ENCODE measurements at places on chromosomes 1 and 21.
A peak's percentile ranks its signal among the peaks of the same experiment; 100 is the strongest.

- no peak for DNase-seq
These were observed at the start of gene TNFSF4 for GRCh38 chr1:173206816-173207568. Gene TNFSF4, minus strand, starts transcription at chr1:173207331. Its CDS starts 155 bp downstream, at chr1:173207176.

GRCh38 chr21:41778930-41779600 is 12.2 kb upstream of the RIPK4 start:
- DNase-seq: no peak

- DNase-seq: peak; percentile 92
These were observed 54.9 kb upstream of the DNAJC6 start for GRCh38 chr1:65254320-65255034.

DNA sequence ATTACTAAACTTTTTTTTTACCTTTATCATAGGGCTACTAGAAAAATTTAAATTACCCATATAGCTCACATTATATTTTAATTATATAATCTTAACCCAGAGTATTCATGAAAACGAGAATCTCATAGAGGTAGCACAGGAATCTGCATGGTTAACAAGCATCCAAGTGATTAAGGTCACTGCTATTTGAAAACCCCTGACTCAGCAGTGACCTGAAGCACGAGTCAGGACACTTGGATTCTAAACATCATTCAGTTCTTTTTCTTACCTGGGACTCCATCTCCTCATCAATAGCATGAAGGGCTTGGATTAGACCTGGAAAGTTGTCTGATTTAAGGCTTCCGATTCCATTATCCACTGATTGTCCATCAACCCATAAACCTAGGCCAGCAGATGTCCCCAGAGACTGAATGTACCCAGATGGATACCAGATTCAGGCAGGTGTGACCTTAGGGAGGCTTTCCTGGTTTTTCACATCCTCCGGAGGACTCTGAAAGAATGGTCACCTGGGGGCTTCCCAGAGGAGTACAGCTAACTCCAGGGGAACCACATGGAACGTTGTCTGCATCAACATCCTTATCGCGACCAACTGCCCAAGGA is 174.3 kb downstream of the SETD4 start:
- no peak for DNase-seq

- no peak for DNase-seq
These were observed 11.2 kb downstream of the PTPRF start for GRCh38 chr1:43541721-43542401.

DNA sequence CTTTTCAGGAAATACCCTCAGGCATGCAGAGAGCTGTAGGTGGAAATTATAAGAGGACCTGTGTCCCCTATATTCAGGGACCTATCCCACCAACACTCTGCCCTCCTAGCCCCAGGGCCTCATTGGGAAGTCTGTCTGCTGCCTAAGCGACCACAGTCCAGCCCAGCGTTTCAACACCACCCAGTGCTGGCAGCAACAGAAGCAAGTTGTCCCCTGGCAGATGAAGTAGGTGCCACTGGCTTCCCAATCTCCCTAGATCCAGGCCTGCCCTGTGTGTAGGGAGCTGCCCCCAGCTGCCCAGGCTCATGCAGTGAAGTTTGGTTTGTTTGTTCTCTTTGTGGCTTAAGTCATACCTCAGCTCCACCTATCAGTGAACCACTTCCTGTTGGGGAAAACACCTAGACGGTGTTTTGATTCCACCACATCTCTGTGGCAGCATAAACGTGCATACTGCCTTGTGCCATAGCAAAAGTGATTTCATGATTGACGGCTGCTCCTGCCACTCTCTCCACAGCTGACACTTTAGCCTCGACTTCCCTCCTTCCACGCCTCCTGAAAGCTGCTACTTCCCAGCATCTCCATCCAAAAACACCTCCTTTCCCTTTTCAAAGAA is 8.1 kb upstream of the LEFTY1 start:
- peak; percentile 89 for DNase-seq

DNA sequence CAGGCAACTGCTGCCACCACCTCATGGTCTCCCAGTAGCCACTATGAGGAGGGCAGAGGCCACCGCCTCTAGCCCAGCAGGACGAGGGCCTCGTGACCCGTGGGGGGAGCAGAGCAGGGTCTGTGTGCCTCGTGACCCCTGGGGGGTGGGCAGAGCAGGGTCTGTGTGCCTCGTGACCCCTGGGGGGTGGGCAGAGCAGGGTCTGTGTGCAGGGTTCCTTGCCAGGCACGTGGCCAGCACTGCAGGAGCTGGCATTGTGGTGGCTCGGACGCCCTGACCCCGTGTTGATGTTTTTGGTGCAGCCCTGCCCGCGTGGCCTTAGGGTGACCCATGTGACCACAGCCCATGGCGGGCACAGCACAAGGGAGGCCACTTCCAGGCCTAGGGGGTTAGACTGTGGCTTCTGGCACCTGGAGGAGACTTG is 52.8 kb downstream of the SLX9 start:
- no peak for DNase-seq

DNA sequence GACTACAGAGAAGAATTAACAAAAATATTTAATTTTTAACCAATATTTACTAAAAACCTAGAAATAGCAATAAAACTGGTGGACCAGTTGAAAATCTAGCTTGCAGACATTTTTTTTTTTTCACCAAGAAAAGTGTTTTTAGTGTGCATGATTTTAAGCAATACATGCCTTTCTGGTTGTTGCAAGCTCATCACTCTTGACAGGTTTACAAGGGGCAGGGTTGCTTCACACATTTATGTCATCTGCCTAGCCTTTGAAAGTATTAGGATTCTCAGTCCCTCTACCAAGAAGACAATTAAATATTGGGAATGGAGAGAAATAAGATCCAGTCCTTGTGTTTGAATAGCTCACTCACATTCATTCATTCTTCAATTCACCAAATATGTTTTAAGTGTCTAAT is 53.8 kb upstream of the LYPLAL1 start:
- no peak for DNase-seq

DNA sequence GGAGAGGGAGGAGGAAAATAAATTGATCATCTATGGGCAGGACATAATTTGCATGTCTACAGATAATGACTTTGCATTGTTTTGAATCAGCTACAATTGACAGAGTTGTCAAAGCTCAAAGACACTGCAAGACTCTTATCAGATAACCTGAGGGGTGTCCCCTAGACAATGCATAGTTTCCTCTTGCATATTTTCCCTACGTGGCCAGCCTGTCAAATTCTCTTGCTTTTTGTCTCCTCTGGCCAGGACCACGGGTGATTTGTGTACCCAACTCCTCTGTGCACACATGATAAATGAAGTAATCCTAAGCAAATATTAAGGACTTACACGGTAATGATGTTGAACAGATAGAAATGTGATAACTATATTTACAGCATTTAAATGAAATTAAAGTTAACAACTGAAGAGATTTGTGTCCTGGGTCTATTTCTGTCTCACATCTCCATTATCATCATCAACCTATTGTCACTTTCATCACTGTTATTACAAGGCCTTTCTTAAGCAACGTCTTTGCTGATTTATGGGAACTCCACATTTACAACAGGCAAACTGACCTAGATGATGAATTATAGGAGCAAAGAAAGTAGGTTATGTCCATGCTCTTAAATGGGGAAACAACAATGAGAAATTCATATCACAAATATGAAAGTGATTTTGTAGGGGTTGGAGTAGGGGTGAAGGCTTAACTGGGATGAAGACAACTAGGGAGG is 18.8 kb downstream of the BATF3 start:
- DNase-seq: no peak

DNA sequence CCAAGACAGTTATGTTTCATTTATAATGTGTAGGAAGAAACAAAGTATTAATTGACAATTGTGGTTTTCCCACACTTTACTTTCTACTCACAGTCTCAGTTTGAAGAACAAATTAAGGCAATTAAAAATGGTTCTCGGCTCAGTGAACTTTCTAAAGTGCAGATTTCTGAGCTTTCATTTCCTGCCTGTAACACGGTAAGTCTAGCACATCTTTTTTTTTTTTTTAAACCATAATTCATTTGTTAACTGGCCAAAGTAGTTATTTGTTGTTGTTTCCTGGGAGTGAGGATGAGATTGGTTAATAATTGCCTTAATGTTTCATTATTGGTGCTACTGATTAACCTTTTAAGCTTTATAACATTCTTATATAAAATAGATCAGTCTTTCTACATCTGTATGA is 75.1 kb downstream of the VPS26C start:
- no peak for DNase-seq

DNA sequence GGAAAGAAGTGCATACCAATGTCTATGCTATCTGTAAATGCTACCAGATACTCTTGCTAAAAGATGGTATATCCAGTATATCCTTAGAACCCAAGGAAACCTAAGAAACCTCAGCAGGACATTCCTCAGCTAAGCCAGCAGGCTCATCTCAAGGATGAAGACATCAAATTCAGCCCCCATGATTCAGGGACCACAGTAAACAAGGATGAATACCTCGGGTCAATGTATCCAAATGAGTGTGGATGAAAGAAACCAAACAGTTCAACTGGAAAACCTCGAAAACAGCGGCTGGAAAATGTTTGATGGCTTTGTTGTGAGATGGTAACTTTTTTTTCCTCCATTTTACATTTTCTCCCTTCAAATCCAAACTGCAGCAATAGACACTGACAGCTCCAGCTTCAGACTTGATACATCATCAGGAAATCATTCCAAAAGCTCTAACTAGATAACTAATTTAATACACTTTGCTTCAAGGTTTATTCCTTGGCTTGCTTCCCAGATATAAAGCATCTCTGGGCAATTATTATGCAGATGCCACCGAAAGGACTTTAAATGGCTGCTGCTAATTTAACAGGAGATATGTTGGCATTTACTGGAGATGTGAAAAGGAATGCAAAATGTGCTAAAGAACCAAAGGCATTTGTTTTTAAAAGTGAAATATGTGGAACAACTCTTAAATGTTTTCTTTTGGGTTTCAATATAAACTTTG is 73.6 kb downstream of the SMYD2 start:
- DNase-seq: no peak

GRCh38 chr1:24498589-24498988 is 4.0 kb upstream of the RCAN3 start:
- DNase-seq: no peak

DNA sequence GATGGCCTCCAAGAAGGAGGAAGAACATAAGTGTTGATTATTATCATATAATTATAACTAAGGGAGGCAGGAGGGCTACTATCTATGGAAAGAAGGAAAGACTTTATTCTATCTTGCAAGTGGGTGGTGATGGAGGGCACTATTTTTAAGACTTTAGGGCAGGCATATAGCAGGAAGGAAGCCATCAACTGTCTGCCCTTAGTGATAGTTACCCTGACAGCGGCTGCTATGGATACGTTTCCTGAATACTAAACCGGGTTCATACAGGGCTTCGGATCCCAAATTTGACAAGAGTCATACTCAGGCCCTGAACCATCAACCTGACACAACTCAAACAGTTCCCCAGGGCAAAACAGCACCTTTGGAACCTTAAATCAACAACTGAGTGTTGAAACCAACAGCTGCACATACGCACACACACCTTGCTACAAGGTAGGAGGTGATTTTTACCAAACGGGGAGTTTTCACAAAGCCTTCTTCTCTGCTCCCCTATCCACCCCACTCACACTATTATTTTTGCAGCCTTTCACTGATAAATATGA is 397.2 kb downstream of the OMA1 start:
- DNase-seq: no peak

- no peak for DNase-seq
These were observed 19.9 kb downstream of the REG4 start for GRCh38 chr1:119791377-119791776.

- no peak for DNase-seq
These were observed 908.9 kb upstream of the ADGRL2 start for GRCh38 chr1:80891871-80892270.

DNA sequence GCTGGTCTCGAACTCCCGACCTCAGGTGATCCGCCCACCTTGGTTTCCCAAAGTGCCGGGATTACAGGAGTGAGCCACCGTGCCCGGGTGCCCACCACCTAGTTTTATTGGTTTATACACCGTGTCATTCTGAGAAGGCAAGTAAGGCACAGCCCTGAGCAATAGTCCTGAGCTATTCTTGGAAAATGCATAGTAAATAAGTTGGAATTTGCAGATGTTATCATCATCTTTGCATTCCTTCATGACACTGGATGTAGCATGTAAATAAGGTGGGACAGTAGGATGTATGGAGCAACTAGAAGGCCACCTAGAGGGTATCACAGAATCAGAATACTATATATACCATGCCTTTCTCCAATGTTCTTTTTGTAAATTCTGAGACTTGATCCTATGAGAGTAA is 11.0 kb downstream of the TOR1AIP2 start:
- DNase-seq: no peak

DNA sequence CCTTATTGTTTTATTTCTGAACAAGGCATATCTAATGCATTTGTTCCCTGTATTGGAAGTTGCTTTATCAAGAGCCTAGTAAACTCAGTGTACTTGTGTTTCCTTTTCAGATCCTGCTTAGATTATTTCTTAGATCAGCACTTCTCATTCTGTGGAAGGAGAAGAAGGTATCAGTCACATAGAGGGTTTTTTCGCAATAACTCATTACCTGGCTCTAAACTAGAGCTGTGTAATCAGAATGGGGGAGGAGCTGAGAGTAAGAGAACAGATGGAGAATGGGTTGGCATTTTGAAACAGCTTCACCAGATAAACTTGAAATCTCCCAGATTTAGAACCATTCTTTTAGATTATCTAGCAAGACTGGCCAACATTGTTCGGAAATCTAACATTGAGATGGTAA is 11.0 kb downstream of the AHCYL1 start:
- DNase-seq: no peak

DNA sequence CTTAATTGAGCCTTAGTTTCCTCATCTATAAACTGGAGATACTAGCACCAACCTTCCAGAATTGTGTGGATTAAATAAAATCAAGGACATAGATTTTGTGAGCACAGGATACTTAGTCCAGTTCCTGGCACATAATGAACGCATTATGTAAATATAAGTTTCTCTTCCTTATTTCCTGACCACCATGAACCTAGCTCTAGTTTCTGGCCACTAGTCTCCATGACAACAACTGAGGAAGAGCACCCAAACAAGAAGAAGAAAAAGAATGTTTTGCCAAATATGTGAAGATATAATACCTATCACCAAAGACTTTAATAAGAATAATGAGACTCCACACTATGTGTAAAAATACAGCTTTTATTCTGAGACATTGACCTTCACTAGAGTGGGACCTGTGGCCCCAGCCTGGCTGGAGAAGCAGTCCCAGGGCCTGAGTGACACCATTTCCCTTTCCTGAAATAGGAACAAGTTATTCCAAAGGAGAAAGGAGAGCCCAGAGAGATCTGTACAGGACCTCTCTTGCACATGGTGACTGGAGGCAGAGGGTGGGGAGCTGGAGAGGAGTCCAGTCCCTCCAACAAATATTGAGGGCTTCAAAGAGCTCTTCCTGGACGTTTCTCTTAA is 940 bp upstream of the USF1 start:
- DNase-seq: peak; percentile 78

GRCh38 chr1:226682871-226683814 is 55.9 kb downstream of the ITPKB start:
- DNase-seq: no peak

Measured in germinal center (tissue), 1 donor.